ENCODE measurements at places on chromosomes 1 and 21.

DNA sequence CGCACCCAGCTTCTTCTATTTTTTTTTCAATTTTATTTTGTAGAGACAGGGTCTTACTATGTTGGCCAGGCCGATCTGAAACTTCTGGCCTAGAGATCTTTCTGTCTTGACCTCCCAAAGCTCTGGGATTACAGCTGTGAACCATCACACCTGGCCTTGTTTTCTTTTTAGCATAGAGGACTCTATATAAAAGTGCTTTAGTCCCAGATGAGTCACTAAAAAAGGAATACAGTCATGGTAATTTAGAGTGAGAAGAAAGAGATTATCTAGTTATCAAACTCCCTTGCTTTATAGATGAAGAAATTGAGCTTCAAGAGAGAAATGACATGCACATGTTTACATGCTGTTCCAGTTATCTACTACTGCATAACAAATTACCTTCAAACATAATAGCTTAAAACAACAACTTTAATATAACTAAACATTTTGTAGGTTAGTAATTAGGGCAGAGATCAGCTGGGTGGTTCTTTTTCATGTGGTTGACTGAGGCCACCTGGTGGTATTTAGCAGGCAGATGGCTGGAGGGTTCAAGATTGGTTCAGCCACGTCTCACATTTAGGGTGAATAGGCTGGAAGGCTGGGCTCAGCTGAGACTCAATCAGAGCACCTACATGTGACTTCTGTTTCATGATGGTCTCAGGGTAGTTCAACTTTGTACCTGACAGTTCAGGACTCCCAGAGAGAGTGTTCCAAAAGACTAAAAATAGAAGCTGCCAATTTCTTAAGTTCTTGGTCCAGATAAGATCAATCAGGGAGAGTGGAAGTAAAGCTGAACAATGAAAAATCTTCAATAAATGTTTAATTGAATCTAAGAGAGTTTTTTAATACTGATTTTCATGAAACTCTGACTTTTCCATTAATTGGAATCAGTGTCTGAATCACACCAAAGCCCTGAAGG, 16.9 kb upstream of the MTF2 start:
- DNase-seq = peak; percentile 42

GRCh38 chr1:201309416-201309815, 26.1 kb downstream of the PKP1 start:
- peak; percentile 82 for DNase-seq

DNA sequence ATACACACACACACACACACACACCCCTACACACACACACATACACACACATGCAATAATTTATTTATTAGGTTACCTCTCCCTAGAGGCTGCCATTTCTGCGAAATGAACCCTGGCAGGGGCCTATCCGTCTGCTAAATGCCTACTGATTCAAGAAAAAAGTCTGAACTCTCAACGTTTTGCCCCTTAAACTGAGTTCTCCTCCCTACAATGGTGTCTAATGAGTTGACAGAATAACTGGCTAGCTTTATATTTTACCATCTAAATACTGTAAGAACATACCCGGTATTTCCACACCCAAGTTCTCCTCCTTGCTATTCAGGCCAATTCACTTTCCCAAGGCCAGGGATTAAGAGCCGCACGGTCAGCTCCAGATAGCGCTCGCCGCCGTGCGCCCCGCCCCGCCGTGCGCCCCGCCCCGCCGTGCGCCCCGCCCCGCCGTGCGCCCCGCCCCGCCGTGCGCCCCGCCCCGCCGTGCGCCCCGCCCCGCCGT, 339 bp upstream of the RNPC3 start:
- DNase-seq = peak; percentile 46

- DNase-seq = no peak
Observed at GRCh38 chr21:45338311-45339017, 50.8 kb upstream of the POFUT2 start.

DNA sequence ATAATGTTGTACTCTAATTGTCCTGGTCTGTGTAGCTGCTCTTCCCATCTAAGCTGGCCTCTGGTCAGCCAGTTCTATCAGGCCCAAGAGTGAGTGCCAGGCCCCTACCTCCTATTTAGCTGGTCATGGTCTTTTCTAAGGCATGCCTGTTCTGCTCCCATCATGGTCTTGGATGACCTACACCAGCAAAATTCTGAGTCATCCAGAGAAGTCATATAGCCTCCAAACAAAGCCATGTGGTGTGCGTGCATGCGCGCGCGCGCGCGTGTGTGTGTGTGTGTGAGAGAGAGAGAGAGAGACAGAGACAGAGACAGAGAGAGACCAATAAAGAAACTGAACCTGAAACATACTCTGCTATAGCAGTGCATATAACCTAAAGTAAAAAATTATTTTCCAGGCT, 254.4 kb downstream of the BRINP2 start:
- no peak for DNase-seq

- DNase-seq = no peak
Observed at GRCh38 chr1:206823727-206824126, 41.7 kb upstream of the IL20 start.

DNA sequence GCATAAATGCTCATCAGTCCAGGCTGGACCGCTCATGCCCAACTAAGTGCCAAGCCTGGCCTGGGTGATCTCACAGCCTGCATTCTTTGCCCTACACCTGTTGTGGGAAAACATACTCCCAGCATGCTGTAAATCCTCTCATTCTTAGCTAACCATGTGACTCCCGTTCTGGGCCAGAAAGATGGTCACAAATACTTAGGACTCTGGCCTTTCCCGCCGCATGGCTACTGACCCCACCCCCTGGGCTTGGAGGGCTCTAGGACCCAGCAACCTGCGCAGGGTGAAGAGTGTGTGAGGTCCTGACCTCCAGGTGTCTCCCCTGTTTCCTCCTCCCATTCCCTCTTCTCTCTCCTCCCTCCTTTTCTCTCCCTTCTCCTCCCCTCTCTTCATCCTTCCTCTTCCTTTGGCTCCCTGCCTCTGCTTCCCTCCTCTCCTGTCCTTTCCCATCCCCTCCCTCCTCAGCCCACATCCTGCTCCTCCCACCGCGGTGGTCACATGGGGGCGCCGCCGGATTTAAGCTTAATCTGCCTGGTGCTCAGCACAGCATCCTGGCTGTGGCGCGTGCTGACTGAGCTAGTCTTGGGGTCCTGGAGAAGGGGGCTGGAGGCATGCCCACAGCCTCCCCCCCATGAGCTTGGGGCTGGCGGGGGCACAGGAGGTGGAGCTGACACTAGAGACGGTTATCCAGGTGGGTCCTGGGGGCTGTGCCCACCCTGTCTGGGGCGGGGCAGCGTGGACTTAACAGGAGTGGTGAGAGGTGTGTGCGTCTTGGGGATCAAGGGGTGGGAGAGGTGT, at the start of gene CROCC:
Gene CROCC, plus strand, starts transcription at position 541 of the 795 bp plus-strand sequence. Its CDS starts 88 bp downstream, at position 629.
- DNase-seq = no peak

GRCh38 chr1:205600085-205600484, 31.7 kb downstream of the ELK4 start:
- no peak for DNase-seq

DNA sequence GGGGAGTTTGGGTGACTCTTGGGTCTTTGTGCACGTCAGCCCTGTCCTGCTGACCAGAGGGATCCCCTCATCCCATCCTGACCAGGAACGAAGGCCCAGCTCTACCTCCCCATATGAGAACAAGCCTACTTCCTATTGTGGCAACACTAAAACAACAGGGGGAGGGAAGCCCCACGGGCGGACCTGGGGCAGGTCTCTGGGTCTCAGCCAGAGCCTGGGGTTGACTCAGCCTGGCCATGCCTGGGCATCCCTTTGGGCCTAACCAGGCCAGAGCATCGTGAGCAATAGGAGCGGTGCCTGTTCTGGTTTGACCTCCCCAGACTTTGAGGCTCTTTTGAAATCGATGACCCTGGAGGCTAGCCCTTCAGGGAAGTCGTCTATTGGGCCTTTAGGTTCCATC, 16.8 kb downstream of the RPS6KA1 start:
- DNase-seq = no peak

- no peak for DNase-seq
Observed at GRCh38 chr1:11098931-11099309, 749 bp downstream of the EXOSC10 start.

GRCh38 chr1:201999625-202000238, 10.7 kb upstream of the ELF3 start:
- peak; percentile 32 for DNase-seq

GRCh38 chr21:36966821-36967768, 626 bp upstream of the HLCS start:
- DNase-seq = no peak

GRCh38 chr1:3211582-3212375, 142.8 kb downstream of the PRDM16 start:
- DNase-seq = no peak

GRCh38 chr1:45621895-45622523, 1.8 kb downstream of the CCDC17 start:
- DNase-seq = no peak

- no peak for DNase-seq
Observed at GRCh38 chr1:56220021-56220420, 359.3 kb downstream of the PLPP3 start.

- peak; percentile 36 for DNase-seq
Observed at GRCh38 chr1:1032424-1032823, 12.5 kb downstream of the AGRN start.

DNA sequence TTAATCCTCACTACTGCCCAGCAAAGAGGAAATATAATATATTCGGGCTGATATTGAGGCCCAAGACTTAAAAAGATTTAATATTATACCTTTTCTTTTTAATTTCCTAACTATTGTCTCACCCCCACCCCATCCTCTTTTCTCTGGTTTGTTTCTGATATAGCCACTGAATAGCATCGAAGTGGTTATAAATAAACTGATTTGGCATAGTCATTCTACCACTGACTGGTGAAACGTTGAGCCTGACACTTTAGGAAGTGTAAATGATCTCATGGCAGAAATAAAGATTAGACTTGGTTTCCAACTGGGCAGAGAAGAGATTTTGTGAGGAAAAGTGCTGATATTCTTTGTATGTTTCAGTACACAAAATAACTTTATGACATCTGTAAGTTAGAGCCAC, 39.3 kb downstream of the DTL start:
- DNase-seq = no peak

DNA sequence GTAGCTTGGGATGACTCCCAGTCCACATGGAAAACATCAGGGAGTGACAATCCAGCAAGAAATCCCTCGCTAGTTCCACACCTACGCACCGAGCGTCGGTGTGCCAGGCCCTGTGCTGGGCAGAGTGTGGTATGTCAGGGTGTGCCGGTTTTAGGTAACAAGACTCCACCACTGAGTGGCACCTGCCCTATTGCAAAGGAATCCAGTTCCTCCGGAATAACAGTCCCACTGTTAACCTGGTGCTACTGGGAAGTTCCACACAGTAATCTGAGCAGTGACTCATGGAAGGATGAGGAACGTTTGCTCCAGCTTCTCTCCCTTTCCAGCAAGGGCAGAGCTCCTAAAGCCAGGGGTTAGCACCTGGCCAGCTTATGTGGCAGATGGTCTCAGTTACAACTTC, 14.3 kb downstream of the RNF207 start:
- DNase-seq = no peak

GRCh38 chr1:244339776-244340175, 111.9 kb downstream of the ADSS2 start:
- no peak for DNase-seq

DNA sequence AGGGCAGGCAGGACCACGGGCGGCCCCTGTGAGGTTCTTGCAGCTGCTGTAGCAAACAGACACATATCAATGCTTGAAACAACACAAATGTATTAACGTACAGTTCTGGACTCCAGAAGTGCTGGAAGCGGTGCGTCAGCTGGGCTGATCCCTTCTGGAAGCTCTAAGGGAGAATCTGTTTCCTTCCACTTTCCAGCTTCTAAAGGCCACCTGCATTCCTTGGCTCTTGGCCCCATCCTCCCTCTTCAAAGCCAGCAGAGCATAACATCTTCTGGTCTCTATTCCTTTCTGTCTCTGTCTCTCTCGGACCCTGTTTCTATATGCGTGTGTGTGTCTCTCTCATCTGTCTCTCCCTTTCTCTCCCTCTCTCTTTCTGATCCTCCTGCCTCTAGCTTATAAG, 102.3 kb downstream of the SPSB1 start:
- no peak for DNase-seq

DNA sequence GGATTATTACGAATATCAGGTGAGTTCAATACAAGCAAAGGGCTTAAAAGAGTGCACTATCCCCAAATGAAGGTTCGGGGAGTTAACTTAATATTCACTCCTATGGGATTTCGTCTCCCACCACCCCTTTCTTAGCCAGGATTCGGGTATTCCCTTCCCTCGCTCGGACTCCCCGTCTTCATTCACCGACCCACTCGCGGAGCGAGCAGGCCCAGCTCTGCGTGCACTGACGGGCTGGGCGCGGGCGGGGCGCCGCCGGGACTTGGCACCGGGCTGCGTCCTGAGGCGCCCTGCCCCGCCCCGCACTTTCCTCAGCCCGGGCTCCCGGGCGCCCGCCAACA, 7.7 kb upstream of the MPZL1 start:
- DNase-seq = peak; percentile 75

- DNase-seq = no peak
Observed at GRCh38 chr1:77545970-77546369, 136.5 kb downstream of the ZZZ3 start.

DNA sequence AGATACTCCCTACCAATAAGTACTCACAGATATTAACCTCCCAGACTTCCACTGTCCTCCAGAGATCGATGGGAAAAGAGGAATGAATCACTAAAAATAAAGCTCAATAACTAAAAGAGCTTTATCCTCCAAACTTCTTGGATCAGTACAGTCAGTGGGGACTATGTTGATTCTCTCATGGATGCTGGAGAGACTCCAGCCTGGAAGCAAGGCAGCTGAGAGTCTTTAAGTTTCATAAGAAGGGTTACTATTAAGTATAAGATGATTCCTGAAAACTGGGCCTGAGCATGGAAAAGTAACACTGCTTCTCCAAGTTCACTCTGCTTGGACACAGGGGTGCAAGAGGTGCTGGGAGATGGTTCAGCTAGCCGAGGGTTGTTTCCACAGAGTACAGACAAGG, 6.2 kb upstream of the DDR2 start:
- no peak for DNase-seq

DNA sequence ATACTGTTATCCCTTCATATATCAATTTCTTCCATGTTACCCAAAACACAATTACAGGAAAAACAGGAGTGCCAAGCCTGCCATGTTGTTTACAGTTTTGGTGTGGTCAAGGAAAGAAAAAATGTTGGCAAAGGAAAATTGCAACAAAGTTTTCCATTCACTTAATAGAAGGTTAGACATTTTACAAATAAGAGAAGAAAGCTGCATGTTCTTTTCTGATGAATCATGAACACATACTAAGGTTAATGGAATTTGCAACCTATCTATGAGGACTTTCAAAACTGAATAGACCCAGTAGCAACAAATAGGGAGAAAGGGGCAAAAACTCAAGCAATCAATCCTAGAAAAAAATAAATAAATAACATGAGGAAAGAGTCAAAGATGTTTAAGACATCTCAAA, 556.7 kb downstream of the DPYD start:
- DNase-seq = no peak

DNA sequence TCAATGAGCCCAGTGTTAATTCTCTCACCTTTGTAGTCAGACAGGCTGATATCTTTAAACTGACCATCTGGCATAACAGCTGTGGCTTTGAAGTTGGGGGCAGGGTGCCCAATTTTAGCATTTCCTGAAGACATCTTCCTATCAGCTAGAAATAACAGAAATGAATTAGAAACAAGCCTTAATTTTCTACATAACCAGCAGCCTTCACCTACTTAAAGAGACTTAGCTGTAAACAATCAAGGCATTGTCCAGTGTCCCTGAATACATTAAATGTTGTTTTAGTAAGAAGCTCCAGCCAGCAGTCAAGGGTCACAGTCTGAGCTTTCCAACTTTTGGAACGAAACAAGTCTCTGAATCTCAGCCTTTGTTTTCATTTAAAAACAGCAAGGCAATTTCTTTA, 2.8 kb downstream of the PRDX1 start:
- DNase-seq = no peak

GRCh38 chr1:175674186-175674585, 69.2 kb downstream of the TNR start:
- no peak for DNase-seq
